ENCODE measurements at places on chromosomes 7 and 10.

DNA sequence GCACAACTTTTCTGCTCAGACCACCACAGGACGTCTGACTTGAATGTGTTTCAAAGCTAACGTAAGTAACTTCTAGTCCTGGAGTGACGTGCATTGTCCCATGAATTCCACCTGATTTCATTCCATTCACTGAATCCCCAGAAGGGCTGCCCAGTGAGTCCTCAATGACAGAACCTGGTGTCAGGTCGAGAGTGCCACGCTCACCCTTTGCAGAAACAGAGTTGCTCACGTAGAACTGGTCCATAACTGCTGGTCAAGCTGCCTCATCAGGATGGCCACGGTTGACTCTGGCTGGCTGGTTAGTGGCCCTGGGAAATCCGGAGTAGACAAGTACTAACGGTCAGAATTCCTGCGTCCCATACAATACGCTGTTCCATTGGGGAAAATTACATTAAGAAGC is 50.6 kb upstream of the UBE3C start:
- no peak for DNase-seq

- DNase-seq: no peak
Measured at GRCh38 chr10:34169677-34170076, 645.4 kb downstream of the PARD3 start.

- peak; percentile 37 for DNase-seq
Measured at GRCh38 chr7:45203936-45204445, 46.4 kb downstream of the RAMP3 start.

GRCh38 chr7:1855725-1856160 is 185.7 kb downstream of the ELFN1 start:
- DNase-seq: no peak

DNA sequence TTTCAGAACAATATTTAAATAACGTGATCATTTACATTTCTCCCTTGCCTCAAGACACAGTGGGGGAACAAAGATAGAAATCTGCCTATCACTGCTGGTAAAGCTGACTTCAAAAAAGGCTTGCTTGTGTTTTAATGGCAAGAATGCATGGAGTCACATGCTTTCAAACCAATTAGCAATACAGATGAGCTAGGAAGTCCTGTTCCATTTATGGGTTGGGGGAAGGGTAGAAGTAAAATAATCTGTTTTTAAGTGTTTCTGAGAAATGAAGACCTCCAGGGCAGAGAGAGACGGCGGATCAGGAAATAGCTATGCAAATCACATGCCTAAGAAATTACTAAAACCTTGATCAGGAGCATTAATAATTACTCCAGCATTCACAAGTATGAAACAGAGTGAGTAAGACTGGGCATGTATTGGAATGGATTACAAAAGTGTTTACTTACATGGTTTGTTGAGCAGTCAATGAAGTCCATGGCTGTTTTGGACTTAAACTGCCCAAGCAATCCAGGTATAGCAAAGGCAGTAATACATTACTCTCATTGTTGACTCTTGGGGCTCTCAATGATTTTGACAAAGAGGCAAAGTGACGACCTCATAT is 142.0 kb downstream of the ARID5B start:
- peak; percentile 93 for DNase-seq

- DNase-seq: no peak
Measured at GRCh38 chr7:5439209-5439571, 15.6 kb upstream of the TNRC18 start.

- DNase-seq: no peak
Measured at GRCh38 chr7:102255501-102255900, 31.2 kb upstream of the SH2B2 start.

DNA sequence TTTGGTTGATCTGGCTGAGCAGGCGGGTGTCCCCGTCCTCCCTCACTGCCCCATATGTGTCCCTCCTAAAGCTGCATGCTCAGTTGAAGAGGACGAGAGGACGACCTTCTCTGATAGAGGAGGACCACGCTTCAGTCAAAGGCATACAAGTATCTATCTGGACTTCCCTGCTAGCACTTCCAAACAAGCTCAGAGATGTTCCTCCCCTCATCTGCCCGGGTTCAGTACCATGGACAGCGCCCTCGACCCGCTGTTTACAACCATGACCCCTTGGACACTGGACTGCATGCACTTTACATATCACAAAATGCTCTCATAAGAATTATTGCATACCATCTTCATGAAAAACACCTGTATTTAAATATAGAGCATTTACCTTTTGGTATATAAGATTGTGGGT is 26.9 kb upstream of the TRIM56 start:
- no peak for DNase-seq

GRCh38 chr10:32516567-32517495 is 70.9 kb downstream of the CCDC7 start:
- no peak for DNase-seq

GRCh38 chr10:69572159-69573055 is 815 bp downstream of the NEUROG3 start:
- DNase-seq: no peak

- no peak for DNase-seq
Measured at GRCh38 chr10:36057731-36058130, 415.6 kb upstream of the FZD8 start.

DNA sequence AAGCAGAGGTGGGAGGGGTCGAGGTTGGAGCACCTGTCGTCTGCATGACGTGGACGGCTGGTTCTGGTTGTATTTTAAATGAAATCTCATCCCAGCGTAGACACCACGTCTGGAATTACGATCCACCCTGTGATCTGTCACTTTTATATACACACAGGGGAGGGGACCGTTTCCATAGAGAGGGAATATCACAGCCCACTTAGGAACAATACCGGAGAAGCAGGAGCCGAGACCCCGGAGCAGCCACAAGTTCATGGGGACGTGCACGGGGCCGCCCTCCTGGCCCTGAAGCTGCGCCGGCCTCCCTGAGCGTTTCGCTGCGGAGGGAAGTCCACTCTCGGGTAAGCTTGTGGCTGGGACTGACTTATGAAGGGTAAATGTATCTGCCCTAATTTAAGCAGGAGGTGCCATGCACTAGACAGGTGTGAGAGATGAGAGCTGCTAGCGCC is at the start of gene UCN3:
Gene UCN3 (plus strand): TSS at position 77 of the 449 bp plus-strand sequence. CDS start 8,755 bp downstream, outside the sequence.
- no peak for DNase-seq

DNA sequence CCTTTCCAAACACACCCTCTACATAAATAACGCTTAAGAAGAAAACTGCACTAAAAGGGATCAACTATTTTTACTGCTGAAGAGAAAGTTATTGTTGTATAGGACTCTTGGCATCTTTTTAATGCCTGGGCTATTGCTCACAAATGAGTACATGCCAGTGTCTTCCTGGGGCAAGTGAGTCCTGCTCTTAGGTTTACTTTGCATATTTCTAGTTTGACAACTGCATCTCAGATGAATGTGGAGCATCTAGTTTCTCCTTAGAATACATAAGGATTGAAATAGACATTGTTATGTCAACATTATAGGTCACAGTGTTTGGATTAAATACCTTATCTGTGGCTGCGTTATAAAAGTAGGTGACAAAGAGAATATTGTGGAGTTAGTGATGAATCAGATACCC is 44.5 kb downstream of the PSMC2 start:
- DNase-seq: no peak

GRCh38 chr7:55194522-55194921 is 170.6 kb upstream of the LANCL2 start:
- no peak for DNase-seq

DNA sequence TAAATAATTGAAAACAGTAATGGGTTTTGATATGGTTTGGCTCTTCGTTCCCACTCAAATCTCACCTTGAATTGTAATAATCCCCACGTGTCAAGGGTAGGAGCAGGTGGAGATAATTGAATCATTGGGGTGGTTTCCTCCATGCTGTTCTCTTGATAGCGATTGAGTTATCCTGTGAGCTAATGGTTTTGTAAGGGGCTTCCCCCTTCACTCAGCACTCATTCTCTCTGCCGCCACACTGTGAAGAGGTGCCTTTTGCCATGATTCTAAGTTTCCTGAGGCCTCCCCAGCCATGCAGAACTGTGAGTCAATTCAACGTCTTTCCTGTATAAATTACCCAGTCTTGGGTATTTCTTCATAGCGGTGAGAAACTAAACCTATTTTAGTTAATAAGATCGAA is 551.7 kb upstream of the POT1 start:
- no peak for DNase-seq

- DNase-seq: no peak
Measured at GRCh38 chr10:46233181-46233580, 53.6 kb upstream of the ANTXRL start.

- DNase-seq: no peak
Measured at GRCh38 chr7:104971290-104972071, 42.5 kb upstream of the KMT2E start.

GRCh38 chr7:18890885-18891621 is 226.4 kb downstream of the TWIST1 start:
- no peak for DNase-seq

GRCh38 chr7:5665094-5666025 is 116.1 kb downstream of the RNF216 start:
- no peak for DNase-seq

- no peak for DNase-seq
Measured at GRCh38 chr7:12031186-12031585, 179.9 kb upstream of the TMEM106B start.

DNA sequence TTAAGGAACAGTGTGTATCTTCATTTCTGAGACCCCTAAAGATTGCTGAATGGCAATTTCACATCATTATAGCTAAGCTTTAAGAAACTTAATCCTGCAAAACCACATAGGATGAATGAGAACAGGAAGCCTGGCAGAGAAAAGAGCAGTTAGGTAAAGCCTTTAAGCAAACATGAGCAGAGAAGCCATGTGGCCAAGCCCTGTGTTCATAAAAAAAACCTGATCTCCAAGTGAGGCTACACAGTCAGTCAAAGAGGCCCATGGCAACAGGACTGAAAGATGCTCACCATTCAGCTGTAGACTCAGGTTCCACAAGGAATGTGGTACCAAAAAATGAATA is 9.3 kb downstream of the LIPA start:
- no peak for DNase-seq

DNA sequence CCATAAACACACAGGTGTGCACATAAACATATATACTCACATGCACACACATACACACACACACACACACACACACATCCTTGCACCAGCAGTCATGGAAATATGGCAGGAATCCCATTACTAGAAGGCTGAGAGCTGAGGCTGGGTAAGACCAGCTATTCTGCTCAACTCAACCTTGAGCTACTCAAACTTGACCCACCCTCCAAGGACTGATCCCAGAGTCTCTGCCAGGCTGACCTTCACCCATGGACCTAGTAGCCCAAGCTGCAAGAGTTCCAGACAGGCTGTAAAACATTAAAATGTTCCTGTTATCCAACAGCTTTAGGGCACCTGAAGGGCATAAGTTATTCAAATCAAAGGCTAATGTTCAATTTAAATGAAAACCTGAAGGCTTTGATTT is 134.6 kb downstream of the FRMD4A start:
- no peak for DNase-seq

- DNase-seq: no peak
Measured at GRCh38 chr7:146858690-146859089, 742.1 kb downstream of the CNTNAP2 start.

- DNase-seq: no peak
Measured at GRCh38 chr7:159012353-159013069, 132.2 kb downstream of the VIPR2 start.

DNA sequence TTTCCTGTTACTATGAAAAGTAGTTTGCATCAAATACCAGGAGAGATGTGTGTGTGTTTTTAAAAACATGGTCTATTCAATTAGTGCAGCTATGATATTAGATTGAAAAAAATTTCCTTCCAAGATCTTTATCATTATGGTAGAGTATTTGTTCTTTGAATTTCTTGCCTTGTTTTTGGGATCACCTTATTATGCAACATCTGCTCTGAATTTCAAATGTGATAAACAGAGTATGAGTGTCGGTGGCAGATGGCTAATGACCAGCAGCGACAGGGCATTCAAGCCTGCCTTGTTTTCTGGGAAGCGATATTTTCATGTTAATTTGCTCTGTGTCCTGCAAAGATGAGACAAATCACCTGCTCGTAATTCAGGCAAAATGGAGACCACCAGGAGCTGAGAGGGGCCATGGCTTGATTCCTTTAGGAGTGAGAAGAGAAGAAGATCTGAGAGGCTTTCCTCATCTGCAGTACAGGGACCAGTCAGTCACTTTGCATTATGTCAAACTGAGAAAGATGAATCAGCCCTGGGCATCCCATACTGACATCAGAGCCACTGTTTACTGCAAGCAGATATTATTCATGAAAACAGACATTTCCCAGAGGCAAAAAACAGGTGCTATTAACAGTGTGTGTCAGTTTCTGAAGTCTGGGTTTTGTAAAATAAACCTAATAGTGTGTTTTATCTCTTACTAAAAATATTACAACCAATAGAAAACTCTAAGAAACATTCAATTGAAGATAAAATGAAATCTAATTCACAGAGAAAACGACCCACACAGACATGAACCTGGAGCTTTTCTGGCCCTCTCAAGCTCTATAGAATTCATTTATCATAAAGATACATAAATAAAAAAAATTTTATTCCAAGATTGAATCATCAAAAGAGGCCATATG is 67.6 kb downstream of the CDK6 start:
- DNase-seq: no peak

DNA sequence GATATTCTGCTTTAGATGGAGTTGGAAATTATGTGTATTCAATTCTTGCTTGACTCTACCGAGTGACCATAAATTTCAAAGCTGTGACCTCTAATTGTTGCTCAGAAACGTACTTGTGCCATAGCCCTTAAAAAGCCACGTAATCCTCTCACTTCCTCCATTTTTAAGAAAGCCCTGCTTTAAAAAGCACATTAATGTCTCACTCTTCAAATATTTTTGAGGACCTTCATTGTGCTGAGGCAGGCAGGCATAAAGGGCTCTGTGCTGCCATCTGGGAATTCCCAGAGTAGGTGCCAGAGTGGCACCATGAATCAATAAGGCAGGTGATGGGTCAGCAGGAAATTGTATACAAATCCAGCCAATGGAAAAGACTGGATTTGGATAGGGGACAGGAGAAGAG is 97.7 kb upstream of the FAM204A start:
- no peak for DNase-seq

DNA sequence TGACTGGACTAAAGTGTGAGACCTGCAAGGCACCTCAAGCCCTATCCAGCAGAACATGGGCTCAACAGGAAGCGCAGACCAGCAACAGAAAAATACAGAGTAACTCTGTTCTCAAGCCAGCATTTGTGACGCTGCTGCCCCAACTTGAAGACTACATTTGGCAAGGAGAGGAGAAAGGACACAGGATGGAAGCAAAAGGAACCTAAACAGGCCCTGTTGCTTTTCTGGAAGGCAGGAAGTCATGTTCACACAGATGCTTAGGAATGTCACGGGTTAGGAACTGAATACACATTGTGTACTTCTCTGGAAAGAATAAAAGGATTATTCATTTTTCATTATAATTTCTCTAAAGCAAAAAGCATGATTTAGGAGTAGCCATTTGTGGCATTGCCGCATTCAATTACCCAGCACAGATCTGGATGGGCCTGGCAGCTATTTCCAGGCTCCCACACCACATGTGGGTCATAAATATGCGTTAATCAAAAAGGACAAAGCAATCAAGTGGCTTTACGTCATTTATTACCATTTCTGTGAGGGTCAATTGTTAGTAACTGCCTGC is 19.8 kb upstream of the TOMM7 start:
- DNase-seq: no peak

GRCh38 chr7:76359978-76360638 is 1.3 kb upstream of the YWHAG start:
- DNase-seq: no peak
